ENCODE measurements at places on chromosomes 1 and 21.

DNA sequence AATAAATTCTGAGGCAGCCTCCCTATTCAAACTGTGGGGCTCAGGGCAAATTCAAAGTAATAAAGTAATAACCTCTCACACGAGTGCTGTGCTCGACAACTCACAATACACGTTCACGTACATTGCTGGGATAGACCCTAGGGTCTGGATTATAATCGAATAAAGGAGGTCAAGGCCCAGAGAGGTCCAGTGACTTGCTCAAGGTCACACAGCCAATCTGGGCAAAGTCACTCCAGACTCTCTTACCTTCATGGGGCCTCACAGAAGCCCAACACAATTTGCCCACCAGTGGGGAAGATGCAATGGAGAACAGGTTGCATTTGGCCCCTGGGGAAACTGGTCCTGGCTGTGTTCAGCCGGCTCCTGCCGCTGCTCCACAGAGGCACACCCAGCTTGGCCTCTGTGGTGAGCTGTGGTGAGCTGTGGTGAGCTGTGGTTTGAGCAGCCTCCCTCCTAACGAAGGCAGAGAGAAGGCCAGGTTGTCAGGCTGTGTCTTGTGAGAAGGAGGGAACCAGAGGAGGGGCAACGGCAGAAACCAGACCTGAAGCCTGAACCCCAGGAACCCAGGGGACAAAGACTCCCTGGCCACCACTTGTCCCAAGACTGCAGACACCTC, 35.1 kb downstream of the NUAK2 start:
- no peaks in the 10 kb centered on the region for H3K36me3 ChIP-seq
- peaks cover 76% of the 10 kb centered on the region for H3K4me1 ChIP-seq
- no peaks in the 10 kb centered on the region for H3K27me3 ChIP-seq
- peak overlapping the region; percentile 69 for H3K27ac ChIP-seq
- H3K4me3 ChIP-seq: no peak overlapping the region

DNA sequence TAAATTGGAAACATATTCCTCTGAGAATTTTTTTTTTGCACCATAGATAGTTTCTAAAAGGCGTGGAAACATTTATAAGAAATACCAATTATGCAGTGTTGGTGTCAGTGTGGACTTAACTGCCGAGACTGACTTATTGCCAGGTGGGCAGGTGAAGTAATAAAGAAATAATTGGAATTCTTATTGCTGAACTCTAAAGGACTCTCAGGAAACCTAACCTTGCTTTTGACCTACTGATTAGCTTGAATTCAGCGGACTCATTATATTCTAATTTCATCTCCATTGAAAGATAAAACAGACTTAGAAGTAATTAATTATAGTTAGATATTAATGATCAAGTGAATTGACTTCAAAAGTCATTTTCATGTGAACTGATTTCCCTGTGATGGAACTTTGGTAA, 26.3 kb downstream of the KCNK1 start:
- H3K27me3 ChIP-seq: no peaks in the 10 kb centered on the region
- no peaks in the 10 kb centered on the region for H3K36me3 ChIP-seq
- no peak overlapping the region for H3K27ac ChIP-seq
- no peak overlapping the region for H3K4me3 ChIP-seq
- DNase-seq: no peak
- H3K4me1 ChIP-seq: no peaks in the 10 kb centered on the region

GRCh38 chr1:175742790-175743459, 470 bp downstream of the TNR start:
- H3K27me3 ChIP-seq: no peaks in the 10 kb centered on the region
- H3K4me1 ChIP-seq: no peaks in the 10 kb centered on the region
- H3K27ac ChIP-seq: no peak overlapping the region
- no peaks in the 10 kb centered on the region for H3K36me3 ChIP-seq
- DNase-seq: no peak

GRCh38 chr21:36747815-36748383, 49.0 kb downstream of the SIM2 start:
- peaks cover 31% of the 10 kb centered on the region for H3K4me1 ChIP-seq
- no peak overlapping the region for H3K27ac ChIP-seq
- no peaks in the 10 kb centered on the region for H3K36me3 ChIP-seq

DNA sequence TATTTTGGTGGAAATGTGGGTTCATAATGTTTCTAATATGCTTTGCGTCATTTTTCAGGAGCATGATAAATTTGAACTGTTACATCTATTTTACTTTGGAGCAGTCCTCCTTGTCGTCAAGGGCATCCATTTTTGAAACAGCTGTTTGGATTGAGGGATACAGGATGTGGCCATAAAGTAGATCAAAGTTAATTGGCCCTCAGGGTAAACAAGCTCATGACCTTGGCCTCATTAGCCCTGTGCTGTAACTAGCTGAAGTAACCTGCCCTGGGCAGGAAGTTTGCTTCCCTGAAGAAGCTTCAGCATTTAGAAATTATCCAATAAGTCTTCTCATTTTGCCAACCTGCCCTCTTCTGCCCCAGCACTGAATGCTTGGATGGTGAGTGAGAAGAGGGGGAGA, 24.8 kb upstream of the RGL1 start:
- H3K36me3 ChIP-seq: no peaks in the 10 kb centered on the region
- no peak for DNase-seq
- no peak overlapping the region for H3K27ac ChIP-seq
- peaks cover 6% of the 10 kb centered on the region for H3K4me1 ChIP-seq

DNA sequence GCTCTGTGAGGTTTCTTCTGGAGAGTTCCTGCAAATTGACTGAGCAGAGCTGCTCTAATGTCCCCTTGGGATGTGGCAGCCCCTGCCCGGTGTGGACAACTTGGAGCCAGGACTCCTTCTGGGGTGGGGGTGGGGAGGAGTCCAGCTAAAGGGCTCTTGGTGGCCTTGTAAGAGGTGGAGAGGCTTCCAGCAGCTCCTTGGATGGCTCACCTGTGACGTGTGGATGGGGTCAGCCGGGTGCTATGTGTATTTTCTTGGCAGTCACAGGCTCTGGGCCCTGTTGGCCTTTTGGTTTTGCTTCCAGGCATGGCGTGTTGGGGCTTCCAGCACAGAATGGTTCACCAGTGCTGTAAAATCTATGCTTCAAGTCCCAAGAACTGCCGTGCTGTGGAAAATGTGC, 38.2 kb downstream of the TRAPPC10 start:
- no peaks in the 10 kb centered on the region for H3K27me3 ChIP-seq
- H3K4me3 ChIP-seq: no peak overlapping the region
- H3K4me1 ChIP-seq: peaks cover 6% of the 10 kb centered on the region

DNA sequence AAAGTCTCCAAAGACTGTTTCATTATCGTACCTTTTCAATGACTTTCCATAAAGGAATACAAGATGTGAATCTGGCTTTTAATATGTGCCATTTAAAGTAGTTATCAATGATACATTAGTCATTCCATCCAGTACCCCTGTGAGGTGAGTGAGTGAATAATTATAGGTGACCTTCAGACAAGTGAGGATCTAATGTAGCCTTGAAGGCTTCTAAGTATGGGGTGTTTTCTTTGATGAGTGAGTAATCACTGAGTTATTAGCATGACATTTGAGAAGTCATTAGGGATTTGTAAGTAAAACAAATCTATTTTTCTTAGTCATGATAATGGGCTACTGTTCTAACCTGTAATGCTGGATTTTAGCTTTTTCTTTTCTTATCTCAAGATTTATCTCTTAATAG, 831.4 kb downstream of the ADGRL2 start:
- no peak for DNase-seq
- no peak overlapping the region for H3K27ac ChIP-seq

GRCh38 chr1:214205053-214205452, 75.9 kb upstream of the SMYD2 start:
- H3K36me3 ChIP-seq: no peaks in the 10 kb centered on the region
- no peaks in the 10 kb centered on the region for H3K4me1 ChIP-seq
- no peak for DNase-seq
